Spleen (tissue), 13 donors: ENCODE measurements at places on chromosomes 1 and 21. TPM values are rescaled to one million over a fixed set of nuclear protein-coding genes. Genes with fewer than 3 reads are reported as not detected.

The SUSD4 gene
- total RNA-seq: 0.43 TPM

The SELENON gene
- total RNA-seq: 64.4 TPM

- no peak for DNase-seq
Measured at GRCh38 chr21:38956007-38956406, 150.3 kb downstream of the ETS2 start.

DNA sequence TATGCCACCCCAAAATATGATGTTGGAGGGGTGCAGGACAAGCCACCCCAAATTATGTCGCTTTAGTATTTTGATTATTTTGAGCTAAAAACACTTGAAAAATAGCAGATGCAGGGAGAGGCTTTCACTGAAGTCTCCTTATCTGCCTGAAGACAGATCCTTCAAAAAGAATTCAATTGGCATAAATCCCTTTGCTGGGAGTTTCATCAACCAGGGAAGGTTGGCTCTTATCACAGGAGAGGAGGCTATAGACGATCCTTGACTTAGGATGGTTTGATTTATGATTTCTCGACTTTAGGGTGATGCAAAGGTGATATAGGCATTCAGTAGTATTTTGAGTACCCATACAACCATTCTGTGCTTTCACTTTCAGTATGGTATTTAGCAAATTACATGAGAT, 97.8 kb upstream of the CAMK1G start:
- DNase-seq: no peak

DNA sequence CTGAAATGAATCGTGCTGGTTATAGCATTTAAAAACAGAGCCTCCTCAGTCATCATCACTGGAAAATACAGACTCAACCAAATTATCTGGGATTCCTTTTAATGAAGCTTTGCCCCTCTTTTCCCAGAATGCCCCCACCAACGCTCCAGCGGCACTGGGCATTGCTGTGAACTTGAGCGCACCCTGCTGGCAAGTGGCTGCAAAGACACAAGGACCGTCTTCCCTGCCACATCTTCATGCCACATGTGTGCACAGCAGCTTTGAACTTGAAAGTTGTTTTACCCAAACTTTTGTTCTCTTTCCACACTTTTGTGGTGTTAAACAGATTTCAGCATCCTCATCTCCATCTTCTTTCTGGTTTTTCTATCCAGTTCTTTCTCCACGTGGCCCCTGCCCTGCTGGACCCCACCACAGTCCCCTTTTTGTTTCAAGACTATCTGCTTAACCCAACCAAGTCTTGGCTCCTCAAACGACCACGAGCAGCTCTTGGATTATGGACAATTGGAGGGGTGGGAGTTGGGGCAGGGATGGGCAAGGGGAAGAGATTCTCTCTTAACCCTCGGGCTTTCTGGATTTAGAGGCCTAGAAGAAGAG, 12.8 kb upstream of the LMX1A start:
- DNase-seq: peak; percentile 81
